ENCODE measurements at places on chromosomes 4 and X.

GRCh38 chrX:47797084-47797483, 39.6 kb upstream of the ZNF81 start:
- no peak for DNase-seq

GRCh38 chr4:40214038-40214437, 17.2 kb downstream of the RHOH start:
- peak; percentile 42 for DNase-seq

DNA sequence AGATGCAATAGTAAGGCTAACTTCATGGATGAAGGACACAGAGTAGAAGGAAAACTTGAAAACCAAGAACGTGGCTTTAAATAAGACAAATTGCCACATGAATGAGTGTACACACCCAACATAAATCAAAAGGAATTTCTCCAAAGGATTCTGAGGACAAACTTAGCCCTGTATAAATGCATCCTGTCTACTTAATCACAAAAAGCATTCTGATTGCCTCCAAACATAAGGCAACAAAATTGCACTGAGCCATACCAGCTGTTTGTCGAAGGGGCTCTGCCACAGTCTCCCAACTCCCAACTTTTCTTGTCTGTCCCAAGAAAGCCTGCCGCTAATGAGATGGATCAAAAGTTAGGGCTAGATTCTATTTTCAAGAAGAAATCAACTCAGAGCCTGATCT, 194.3 kb downstream of the SOWAHB start:
- no peak for DNase-seq

DNA sequence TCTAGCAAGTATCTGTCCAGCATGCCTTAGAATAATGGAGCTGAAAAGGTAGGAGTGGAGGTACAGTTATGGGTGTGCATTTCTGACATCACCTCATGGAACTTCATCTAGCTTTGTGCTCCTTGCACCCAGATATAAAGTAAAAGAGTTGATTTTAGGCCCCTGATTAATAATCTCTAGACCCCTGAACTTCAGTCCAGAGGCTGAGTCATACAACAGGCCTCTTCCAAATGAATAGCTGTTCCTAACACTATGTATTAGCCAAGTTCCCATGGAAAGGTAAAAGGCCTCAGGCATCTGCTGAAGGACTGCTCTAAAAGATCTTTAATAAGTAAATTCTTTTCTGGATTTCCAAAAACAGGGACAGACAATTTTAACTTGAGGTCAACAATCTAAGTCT, 16.2 kb downstream of the TBC1D9 start:
- no peak for DNase-seq

GRCh38 chr4:145956288-145956890, 17.8 kb upstream of the ZNF827 start:
- no peak for DNase-seq

DNA sequence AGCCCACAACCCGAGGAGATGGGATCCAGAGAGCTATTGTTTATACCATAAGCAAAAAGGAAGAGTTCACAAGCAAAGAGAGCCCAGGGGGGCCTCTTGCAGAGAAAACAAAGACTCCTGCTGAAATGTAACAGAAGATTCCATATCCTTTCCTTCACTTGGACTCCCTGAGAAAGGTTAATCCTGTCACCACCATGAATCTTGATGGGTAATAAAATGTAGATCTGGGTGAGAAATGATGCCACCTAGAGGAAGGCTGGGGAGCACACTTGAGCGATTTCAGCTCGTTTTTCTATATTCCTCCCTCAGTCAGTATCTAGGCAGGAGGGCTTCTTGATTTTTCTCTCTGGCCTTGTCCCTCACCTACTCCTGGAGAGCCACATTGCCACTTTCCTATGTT, 10.2 kb upstream of the KCNE5 start:
- DNase-seq, result no peak

DNA sequence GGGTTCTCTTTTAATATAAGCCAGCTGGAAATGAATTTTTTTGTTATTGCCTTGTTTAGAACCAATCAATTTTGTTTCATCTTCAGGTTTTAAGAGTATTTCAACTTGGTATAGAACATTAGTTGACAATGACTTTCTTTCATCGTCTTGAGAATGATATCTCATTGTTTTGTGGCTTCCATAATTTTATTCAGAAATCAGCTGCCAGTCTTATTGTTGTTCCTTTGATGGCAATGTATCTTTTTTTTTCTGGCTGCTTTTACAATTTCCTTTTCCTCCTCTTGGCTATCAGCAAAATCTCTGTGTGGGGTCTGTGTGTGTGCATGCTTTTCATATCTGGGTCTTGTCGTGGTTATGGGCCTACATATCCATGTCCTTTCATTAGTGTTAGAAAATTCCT, 1536.4 kb upstream of the TENM3 start:
- no peak for DNase-seq

DNA sequence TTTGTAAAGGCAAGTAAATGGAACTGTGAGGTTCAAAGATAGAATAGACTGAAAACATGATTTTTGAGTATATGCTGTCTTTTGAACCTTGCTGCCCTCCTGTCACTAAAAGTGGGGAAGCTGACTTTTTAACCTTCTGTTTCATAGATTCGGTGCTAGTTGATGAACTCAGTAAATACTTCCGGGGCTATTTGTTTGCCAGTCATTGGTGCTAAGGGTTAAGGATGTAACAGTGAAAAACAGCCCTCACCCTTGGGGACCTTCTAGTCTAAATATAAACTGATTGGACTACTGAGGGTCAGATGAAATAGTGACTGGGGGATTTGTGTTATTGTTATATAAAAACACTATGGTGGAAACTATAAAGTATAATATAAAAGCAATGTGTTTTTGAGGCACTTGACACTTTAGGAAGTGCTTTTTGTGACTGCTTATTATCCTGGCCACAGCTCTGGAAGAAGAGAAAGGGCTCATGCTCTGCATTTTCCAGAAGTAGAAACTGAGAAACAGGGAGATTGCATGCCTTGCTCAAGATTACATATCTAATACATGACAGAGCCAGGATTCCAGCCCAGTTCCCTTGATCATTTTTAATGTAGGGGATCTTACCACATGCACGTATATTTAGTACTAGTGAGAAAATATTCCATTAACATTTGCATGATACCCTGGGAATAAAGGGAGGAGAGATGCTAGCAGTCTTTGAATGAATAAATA, 3.9 kb downstream of the BST1 start:
- no peak for DNase-seq

GRCh38 chrX:23854945-23855344, 52.8 kb downstream of the APOO start:
- DNase-seq, result no peak

GRCh38 chr4:107856901-107857300, 32.2 kb downstream of the SGMS2 start:
- DNase-seq, result no peak

GRCh38 chrX:34629572-34629971, 27.5 kb downstream of the TMEM47 start:
- DNase-seq, result no peak

DNA sequence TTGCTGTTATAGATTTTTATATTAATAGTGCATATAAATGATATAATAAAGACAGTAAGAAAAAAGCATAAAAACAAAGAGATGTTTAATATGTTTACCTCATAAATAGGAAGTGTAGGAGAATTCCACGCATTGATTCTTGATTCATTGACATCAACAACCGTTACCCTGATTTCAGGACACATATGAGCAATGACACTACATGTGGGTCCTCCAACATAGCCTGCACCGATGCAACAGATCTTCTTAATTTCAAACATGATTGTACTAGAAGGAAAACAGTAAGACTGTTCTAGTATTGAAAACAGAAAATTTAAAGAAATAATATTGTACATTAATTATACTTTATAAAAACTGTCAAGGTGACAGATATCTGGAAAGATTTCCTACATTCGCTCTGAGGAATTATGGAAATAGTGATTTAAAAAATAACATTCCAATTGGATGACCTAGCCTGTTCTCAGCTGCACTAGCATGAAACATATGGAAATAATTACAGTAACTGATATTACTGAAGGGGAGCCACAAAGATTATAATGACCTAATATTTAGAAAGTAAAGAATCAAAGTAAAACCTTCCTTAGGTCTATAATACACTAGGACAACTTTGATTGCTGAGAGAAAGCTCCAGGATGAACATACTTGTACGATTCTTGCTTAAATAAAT, 5.9 kb downstream of the UGDH start:
- DNase-seq, result no peak

GRCh38 chrX:250965-251364, 30.2 kb upstream of the PLCXD1 start:
- DNase-seq, result no peak

DNA sequence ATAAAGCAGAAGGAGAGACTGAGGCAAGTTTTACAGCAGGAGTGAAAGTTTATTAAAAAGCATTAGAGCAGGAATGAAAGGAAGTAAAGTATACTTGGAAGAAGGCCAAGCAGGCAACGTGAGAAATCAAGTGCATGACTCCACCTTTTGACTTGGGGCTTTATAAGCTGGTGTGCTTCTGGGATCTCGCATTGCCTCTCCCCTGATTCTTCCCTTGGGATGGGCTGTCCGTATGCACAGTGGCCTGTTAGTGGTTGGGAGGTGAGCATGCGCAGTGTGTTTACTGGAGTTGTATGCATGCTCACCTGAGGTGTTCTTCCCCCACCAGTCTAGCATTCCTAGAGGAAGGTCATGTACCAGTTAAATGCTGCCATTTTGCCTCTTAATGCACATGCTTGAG, 29.1 kb upstream of the C1QTNF7 start:
- DNase-seq, result no peak

DNA sequence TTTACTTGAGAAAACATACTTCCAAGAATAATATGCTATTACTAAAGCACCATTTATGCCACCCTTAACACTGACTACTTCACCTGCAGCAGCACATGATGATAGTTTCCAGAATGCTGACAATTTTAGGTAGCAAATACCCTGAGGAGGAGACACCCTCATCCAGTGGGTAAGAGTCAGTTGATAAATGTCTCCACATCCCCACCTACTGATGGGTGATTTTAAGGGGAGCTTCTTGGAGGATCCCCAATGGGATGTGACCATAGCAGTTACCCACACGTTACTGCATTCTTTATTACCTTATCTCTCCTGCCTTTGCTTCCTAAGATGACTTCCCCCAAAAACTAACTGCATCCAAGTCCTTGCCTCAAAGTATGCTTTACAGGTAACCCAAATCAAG, 131.2 kb upstream of the SMARCAD1 start:
- no peak for DNase-seq

DNA sequence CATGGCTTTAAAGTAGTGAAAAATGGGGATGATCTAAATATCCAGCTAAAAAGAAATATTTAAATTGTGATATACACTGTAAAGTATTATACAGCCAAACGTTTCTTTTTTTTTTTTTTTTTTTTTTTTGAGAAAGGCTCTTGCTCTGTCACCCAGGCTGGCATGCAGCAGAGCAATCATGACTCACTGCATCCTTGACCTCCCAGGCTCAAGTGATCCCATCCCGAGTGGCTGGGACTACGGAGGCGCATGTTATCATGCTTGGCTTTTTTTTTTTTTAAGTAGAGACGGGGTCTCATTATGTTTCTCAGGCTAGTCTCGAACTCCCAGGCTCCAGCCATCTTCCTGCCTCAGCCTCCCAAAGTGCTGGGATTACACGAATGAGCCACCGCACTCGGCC, 17.1 kb downstream of the SMIM14 start:
- DNase-seq, result no peak

- no peak for DNase-seq
Measured at GRCh38 chrX:111129921-111130320, 33.9 kb downstream of the PAK3 start.

- DNase-seq, result no peak
Measured at GRCh38 chr4:144179152-144179739, 38.7 kb upstream of the GYPA start.

GRCh38 chr4:149512501-149512900, 303.1 kb downstream of the IQCM start:
- no peak for DNase-seq

- DNase-seq, result no peak
Measured at GRCh38 chr4:128287141-128287870, at the start of gene PGRMC2. PGRMC2 (minus strand) TSS chr4:128287813; CDS start chr4:128287790, 23 bp downstream.

GRCh38 chrX:7390441-7390840, 242.5 kb upstream of the PUDP start:
- no peak for DNase-seq

- no peak for DNase-seq
Measured at GRCh38 chrX:135345107-135345589, 35.9 kb downstream of the ETDC start.

- DNase-seq, result no peak
Measured at GRCh38 chr4:98566361-98567008, 91.9 kb downstream of the TSPAN5 start.

DNA sequence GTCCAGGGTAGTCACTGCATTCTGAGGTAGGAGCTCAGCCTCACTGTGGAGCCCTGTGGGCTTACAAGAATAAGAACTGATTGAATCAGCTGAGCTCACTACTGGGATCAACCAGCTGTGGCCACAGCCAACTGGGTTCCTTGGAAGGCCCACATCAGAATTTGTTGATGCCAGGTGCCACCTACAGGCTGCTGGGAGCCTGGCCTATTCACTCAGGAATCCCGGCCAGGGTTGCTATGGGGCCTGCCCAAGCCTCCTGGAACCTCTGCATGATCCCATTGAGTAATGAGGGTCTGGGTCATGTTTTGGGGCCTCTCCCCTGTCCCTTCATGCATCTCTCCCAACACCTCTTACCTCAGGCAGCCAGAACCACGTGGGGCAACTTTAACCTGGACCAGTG, 53.9 kb upstream of the KIAA1210 start:
- DNase-seq, result no peak

DNA sequence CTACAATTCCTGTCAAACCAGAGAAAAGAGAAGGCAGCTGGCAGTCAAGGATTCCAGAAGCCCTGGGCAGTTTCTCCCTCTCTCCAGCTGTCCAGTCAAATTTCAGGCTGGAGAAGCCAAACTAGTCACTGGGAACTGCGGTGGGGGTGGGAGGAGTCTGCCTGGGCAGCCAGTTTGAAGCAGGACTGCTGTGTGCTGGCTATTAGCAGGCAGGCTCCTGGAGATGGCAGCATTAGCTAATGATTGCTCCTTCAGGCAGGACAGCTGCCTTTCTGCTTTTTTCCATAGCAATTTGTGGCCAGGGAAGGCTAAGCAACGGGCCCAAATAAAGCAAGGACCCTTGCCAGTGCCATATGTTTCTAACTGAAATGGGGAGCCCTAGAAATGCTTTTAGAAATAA, 44.7 kb upstream of the FGF13 start:
- DNase-seq, result no peak

DNA sequence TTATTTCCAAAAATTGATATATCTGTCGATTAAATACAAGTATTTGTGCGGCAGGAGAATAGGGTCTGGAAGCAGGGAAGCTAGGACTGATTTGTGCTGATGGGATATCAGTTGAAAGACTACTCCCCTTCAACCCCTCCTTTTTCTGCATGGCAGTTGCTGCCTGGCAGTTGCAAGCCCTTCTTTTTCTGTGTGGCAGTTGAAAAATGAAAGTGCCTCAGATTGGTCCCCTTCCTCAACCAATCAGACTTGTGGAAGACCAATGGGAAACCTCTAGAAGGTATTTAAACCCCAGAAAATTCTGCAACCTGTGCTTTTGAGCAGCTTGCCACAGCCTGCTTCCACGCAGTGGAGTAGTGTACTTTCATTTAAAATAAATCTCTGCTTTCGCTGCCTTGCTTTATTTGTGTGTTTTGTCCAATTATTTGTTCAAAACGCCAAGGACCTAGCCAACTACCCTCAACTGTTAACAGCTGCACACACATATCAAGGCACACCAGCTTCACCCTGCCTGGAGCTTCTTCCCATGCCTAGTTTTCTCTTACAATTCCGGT, 1.5 kb upstream of the TMA16 start:
- DNase-seq, result no peak
